Hair follicular keratinocyte (primary cell): ENCODE measurements at places on chromosomes 16 and 17. TPM values are rescaled to one million over a fixed set of nuclear protein-coding genes. Genes with fewer than 3 reads are reported as not detected.

The GRAPL gene
- not detected in 2 replicates for total RNA-seq

The ASGR1 gene
- total RNA-seq = 0.23 TPM in 1 of 2 replicates, not detected in the other

The SLC12A3 gene
- 0.08 TPM in 1 of 2 replicates, not detected in the other for total RNA-seq

The SPOP gene
- 20.9 and 29.1 TPM in 2 replicates for total RNA-seq

The ZNF276 gene
- 10.5 TPM in 2 replicates for total RNA-seq

The NEUROD2 gene
- not detected in 2 replicates for total RNA-seq

The CTRB1 gene
- not detected in 2 replicates for total RNA-seq

The KCNJ18 gene
- total RNA-seq = not detected in 2 replicates

The MAPT gene
- total RNA-seq = 0.23 TPM in 1 of 2 replicates, not detected in the other

The CDRT4 gene
- 1.1 and 4.2 TPM in 2 replicates for total RNA-seq

The HS3ST3A1 gene
- total RNA-seq = 0.84 TPM in 1 of 2 replicates, not detected in the other

The TAC4 gene
- not detected in 2 replicates for total RNA-seq

The OTOP3 gene
- total RNA-seq = 0.08 and 0.27 TPM in 2 replicates

The ACBD4 gene
- 2.0 and 5.6 TPM in 2 replicates for total RNA-seq

The CCL15 gene
- total RNA-seq = not detected in 2 replicates

The KRT31 gene
- 0.23 TPM in 1 of 2 replicates, not detected in the other for total RNA-seq

The RDM1 gene
- 0.23 and 1.0 TPM in 2 replicates for total RNA-seq

The ZCCHC14 gene
- 2.9 and 3.0 TPM in 2 replicates for total RNA-seq

The GP1BA gene
- not detected in 2 replicates for total RNA-seq

The TEKT5 gene
- not detected in 2 replicates for total RNA-seq

The HEATR3 gene
- 16.8 and 23.0 TPM in 2 replicates for total RNA-seq

The CES4A gene
- total RNA-seq = 1.1 and 2.4 TPM in 2 replicates

The CHD9NB gene
- 0.11 and 0.47 TPM in 2 replicates for total RNA-seq

The CHAD gene
- total RNA-seq = not detected in 2 replicates

The PIPOX gene
- 0.23 and 0.39 TPM in 2 replicates for total RNA-seq

The DHX38 gene
- total RNA-seq = 32.5 and 37.7 TPM in 2 replicates

The ZDHHC7 gene
- total RNA-seq = 43.5 and 47.8 TPM in 2 replicates

The CCL1 gene
- not detected in 2 replicates for total RNA-seq

The CDH11 gene
- total RNA-seq = 23.9 and 66.0 TPM in 2 replicates
